GM13976 (cell line): ENCODE measurements at places on chromosomes 1 and 21.

DNA sequence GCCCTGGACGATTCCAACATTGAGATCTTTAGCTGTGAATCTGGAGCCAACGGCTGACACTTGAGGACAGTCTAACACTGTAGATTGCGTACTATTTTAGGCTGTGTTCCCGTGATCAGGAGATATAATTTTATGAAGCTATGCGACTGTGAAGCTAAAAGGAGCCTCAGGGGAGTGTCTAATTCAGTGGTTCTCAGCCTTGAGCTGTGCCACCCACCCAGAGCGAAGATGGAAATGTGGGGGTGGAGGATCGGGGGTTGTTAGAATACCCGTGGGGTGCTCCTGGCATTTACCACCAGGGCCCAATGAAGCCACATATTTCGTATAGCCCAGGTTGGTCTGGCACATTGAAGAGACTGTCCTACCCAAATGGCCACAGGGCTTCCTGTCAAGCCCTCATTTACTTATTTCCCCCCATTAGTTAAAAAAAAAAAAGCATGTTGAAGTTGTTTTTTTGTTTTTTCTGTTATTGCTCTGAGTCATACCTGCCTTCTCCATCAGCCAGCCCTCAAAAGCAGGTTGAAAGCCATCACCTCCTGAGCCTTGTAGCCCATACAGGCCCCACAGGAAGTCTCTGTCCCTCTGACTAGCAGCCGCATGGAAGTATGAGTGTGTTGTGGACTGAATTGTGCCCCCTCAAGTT is 141.7 kb downstream of the GALNT2 start:
- DNase-seq: peak; percentile 55

GRCh38 chr1:103457886-103458455 is 67.5 kb upstream of the RNPC3 start:
- DNase-seq: no peak

GRCh38 chr1:97271916-97272788 is 550.6 kb downstream of the PTBP2 start:
- no peak for DNase-seq

GRCh38 chr1:18160290-18160942 is 52.8 kb downstream of the IGSF21 start:
- no peak for DNase-seq

GRCh38 chr1:64392109-64392508 is 77.8 kb upstream of the CACHD1 start:
- DNase-seq: no peak

DNA sequence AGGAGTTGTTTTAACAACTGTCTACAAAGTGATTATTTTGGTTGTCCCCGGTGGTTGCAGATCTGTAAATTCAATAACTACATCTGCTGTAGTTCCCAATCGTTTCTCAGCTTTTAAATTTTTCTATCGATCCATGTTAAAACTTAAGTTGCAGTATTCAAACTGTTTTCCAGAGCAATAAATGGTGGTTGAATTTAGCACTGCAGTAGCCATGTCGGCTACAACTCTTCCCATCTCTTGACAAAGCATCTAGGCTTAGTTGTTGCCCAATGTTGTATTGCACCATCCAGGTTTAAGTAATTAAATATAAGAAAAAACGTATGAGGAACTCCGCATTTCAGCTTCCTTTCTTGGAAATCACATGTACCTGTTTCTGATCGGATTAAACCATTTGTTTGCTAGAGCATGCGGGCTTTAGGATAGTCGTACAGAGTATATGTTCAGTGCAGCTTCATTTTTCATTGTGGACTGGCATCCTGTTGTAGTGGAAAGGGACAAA is 996 bp downstream of the CNIH4 start:
- DNase-seq: no peak

- DNase-seq: no peak
These were observed 48.4 kb upstream of the HOOK1 start for GRCh38 chr1:59766227-59766855.
